IPS DF 6.9 (cell line): ENCODE measurements at places on chromosomes 11 and 22.

GRCh38 chr22:40345271-40345670, 1.0 kb upstream of the ADSL start:
- DNase-seq: no peak

GRCh38 chr11:36713715-36714114, 115.7 kb upstream of the RAG2 start:
- DNase-seq: no peak

DNA sequence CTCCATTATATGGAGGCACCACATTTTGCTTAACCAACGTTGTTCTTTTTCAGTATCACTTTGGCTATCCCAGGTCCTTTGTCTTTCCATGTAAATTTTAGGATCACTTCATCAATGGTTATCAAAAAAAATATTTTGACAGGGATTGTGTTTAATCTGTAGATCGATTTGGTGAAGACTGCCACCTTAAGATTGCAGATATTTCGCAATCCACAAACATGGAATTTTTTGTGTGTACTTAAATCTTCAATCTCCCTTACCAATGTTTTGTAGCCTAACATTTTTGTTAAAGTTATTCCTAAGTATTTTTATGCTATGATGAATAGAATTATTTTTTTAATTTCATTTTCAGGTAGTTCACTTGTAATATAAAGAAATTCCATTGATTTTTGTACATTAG, 18.6 kb downstream of the PLAAT5 start:
- DNase-seq: no peak

DNA sequence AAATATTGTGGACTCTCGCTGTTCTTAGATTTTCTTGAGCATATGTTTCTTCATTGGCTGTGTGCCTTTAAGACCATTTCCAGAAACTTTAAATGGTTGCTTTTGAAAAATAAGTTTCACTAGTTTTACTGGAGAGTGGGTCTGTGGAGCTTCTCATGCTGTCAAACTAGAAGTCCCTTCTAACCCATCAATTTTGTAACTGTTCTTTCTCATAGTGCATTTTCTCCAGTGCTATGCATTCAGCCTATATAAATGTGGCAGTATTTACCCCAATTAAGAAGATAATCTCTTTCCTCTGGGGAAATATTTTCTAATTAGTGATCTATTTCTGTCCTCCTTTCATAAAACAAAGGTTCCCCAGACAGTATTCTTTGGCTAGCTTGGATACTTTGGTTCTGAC, 97.9 kb upstream of the RRM1 start:
- no peak for DNase-seq

DNA sequence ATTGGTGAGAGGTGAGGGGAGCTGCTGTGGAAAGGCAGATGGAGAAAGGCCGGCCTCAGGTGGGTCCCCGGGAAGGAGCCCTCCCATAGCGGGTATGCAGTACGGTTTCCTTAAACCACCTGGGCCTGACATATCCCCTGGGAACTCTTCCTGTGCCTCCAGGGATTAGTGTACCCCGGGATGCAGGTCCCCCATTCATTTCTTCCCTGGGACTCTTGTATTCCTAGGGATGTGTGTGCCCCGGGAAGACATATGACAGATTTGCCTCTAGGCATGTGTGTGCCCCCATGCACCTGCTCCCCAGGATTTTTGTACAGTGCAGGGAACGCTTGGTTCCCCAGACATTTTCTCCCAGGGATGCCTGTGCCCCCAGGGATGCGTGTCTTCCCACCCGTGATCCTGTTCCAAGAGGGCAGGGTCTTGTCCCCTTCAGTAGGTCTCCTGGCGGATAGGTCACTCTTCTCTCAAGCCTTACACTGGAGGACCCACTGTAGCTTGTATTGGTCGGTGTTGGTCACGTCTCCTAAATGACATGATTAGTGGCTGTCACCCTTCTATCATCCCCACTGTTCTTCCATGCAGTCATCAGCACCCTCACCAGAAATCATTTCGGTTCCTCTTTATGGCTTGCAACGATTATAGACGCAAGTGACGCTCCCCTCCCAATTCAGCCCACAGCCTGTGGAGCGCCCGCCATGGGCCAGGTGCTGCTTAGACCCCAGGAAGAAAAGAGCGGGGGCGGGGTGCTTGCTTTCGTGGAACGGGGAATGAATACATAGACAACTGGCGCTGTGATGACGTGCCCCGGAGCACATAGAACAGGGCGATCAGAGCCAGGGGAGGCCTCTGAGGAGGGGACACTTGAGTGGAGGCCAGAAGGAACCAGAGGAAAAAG, 1.3 kb downstream of the PARVB start:
- DNase-seq: no peak

GRCh38 chr11:22416462-22416861, 78.3 kb downstream of the SLC17A6 start:
- DNase-seq: no peak

DNA sequence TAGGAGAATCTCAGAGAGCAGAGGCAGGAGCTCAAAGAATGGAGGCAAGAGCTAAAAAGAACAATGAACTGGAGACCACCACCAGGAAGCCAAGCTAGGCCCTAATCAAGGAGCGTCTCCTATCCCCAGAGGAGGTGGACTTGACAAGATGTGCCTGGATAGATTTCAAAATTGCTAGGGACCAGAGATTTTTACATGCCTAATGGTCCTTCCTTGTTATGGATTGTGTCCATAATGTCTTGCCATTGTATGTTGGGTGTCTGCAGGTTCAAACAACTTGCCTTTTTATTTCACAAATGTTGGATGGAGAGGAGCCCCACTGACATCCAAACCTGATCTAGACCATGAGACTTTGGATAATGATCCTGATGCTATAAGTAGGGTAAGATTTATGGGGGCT, 88.2 kb upstream of the TP53I11 start:
- no peak for DNase-seq

GRCh38 chr22:38467438-38467903, 425 bp upstream of the KDELR3 start:
- no peak for DNase-seq

DNA sequence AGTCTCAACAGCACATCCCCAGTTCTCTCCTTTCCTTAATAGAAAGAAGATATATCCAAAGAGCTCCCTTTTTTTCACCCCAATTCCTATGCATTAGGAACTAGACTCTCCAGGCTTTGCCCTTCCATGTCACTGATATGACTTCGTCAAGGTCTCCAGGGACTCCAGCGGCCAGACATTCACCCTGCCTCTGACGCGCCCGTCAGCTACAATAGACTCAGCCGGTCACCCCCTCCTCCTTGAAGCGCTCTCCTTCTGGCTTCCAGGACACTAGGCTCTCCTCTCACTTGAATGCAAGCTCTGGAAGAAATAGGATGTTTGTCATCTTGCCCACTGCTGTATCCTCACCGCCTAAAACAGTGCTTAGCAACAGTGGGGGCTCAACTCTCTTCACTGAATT, 14.9 kb upstream of the ELFN2 start:
- DNase-seq: no peak

- DNase-seq: no peak
These were observed 49.7 kb downstream of the FDX1 start for GRCh38 chr11:110479108-110480101.

DNA sequence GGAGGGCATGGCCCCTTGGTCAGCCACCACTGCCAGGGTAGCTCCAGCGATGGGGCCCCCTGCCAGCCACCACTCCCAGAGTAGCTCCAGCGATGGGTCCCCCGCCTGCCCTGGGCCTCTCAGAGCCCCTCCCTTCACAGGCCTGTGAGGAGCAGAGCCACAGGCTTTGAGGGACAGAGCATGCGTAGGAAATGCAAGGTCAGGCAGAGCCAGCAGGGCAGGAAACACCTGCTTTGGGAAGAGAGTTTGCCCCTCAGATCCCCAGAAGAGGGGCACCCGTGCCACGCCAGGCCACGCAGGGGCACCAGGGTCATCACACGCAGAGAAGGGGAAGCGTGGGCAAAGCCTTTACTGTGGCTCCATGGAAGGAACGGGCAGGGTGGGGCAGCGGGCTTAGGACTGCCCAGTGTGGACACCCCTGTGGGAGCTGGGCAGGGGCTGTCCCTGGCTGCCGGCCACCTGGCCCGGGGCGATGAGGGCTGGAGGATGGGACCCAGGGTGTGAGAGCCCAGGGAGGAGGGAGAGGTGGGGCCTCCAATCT, 477.8 kb downstream of the BRD1 start:
- DNase-seq: no peak

DNA sequence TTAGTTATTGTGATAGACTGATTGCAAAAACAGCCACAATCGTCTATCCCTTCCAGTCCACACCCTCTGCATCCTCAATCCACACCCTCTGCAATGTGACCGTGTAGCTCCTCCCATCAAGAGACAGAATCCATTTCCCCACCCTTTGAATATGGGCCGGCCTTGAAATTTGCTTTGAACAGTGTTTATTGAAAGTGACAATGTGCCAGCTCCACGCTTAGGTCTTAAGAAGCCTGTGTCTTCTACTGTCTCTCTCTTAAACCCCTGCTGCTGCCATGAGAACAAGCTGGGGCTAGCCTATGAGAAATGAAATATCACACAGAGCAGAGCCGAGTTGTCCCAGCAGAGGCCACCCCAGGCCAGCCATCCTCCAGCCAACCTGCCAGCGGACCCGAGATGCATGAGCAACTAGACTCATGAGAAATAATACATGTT, 22.3 kb upstream of the MICAL2 start:
- no peak for DNase-seq

DNA sequence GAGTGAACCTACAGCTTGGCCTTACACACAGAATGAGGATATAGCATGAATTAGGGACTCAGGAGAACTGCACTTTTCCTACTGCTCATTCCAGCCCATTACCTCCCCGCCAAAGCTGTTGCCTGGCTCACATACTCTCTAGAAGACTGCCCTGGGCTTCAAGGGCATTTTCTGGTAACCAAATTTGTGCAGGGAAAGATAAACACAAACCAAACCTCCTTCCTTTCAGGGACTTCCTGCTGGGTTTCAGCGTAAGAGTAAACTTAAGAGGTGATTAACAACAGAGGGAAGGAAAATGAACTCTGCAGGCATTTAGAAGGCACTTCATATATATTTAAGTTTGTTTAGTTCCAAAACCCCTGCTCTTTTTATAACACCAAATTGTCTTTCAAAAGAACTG, 194.9 kb downstream of the SWAP70 start:
- DNase-seq: no peak

GRCh38 chr22:34333285-34333684, 413.0 kb upstream of the LARGE1 start:
- DNase-seq: no peak

GRCh38 chr11:76699451-76700091, 29.0 kb upstream of the LRRC32 start:
- no peak for DNase-seq

GRCh38 chr11:92180664-92181251, 43.9 kb upstream of the FAT3 start:
- DNase-seq: no peak

- DNase-seq: no peak
These were observed 54.3 kb upstream of the CLMP start for GRCh38 chr11:123249354-123249753.

- no peak for DNase-seq
These were observed 31.6 kb downstream of the ACER3 start for GRCh38 chr11:76892306-76892705.

DNA sequence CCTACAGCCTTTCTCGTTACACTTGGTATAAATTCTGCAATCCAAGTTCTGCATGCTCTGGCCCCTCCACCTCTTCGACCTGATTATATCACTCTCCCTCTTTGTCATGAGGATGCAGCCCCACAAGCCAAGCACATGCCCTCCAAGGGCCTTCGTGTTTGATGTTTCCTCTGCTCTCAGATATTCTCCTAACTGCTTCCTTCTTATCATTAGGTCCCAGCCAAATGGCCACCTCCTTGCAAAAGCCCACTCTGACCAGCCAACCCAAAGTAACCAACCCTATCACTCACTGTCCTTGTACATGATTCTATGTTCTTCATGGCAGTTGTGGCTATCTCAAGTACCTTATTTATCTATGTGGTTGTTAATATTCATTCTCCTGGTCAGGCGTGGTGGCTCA, 38.3 kb upstream of the LRRC55 start:
- DNase-seq: no peak

GRCh38 chr11:132073787-132074186, 703.4 kb downstream of the NTM start:
- no peak for DNase-seq

- DNase-seq: no peak
These were observed 799.4 kb upstream of the TENM4 start for GRCh38 chr11:80240245-80240644.

DNA sequence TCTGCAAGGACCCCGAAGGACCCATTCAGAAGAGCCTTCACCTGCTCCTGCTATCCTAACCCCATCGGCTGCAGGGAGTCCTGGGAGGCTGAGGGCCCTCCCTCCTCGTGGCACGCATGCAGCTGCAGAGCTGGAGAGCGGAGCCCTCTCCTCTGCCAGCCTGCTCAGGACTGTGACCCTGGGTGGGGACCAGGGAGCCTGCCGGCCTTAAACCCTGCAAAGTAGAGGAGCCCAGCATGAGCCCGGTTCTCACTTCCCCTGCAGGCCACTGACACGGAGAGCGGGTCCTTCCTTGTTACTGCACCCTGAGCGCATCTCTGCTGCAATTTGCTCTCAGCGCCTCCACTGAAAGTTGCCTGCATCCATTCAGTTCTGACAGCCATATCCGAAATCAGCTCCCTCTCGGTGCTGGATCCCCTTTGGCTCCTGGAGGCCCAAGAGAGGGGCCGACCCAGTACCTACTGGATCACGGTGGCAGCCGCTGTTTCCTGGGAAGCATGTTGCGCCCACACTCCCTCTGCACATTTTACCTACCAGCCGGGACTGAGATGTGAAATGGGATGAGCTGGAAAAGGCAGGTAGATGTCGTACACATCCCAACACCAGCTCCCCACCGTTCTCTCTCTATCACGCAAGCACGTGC, 312.1 kb downstream of the NTM start:
- DNase-seq: no peak

- DNase-seq: no peak
These were observed 13.4 kb upstream of the CTSD start for GRCh38 chr11:1776944-1777715.

- no peak for DNase-seq
These were observed 13.2 kb downstream of the SLC25A18 start for GRCh38 chr22:17576470-17576869.

DNA sequence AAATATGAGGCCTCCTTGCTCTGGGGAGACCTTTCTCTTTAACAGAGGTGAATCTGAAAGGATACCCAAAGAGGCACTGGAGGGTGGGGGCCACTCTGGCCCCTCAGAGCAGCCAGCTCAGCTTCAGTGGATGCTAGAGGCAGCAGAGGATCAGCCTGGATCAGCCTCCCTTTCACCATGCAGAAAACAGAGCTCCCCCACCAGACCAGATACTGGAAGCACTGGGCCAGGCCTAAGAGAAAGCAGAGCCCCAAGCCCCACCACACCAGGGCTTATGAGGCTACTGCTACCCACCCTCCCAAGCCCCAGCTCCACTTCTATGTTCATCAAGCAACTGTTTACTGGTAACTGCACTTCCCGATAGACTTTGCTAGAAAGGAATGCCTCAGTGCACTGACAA, 4.0 kb upstream of the SLC43A3 start:
- no peak for DNase-seq

DNA sequence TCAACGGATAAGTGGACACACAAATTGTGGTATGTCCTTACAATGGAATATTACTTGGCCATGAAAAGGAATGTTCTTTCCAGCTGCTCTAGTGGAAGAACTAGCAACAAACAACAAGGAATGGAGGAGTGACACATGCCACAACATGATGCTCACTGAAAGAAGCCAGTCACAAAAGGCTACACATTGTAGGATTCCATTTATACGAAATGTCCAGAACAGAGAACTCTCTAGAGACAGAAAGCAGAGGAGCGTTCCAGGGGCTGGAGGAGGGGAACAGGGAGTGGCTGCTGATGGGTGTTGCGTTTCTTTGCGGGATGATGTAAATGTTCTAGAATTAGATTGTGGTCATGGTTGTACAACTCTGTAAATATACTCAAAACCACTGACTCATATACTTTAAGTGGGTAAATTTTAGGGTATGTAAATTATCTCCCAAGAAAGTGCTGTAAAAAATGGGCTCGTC, 32.4 kb upstream of the PDGFB start:
- no peak for DNase-seq
